Activated CD4-positive, alpha-beta T cell treated with anti-CD3 and anti-CD28 coated beads, Interleukin-2, amount 10 ng/mL, durations not matched to agents 7 days and 5 days (primary cell): ENCODE measurements at places on chromosomes 11 and 22. TPM values are rescaled to one million over a fixed set of nuclear protein-coding genes. Genes with fewer than 3 reads are reported as not detected.
A peak's percentile ranks its signal among the peaks of the same experiment; 100 is the strongest.

DNA sequence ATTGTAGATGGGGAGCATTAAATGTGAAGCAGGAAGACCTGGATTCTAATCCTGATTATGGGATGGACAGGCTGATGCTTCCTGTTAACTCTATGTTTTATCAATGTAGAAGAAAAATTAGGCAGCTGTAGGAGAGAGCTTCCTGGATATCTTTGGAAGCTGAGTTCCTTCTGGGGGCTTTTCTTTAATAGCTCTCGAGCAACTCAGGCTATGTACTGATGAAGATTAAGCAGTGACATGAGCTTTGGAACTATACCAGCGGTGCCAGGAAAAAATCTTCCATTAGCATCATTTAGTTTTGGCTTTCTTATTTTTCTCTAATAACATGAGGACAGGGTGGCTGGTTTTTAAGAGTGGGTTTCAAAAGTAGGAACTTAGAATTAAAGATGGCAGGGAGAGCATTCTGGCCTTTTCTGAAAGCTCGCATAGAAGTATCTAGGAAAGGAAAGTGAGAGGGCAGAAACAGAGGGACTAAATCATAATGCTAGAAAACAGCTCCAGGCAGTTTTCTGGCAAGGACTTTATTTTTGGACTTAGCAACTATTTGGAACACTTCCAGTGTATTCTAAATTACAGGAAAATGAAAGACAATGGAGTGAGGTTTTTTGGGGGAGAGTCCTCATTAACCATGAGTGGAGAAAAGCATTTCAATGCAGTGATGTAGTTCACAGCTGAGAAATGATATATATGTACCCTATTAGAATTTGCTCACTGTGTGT is 69.2 kb upstream of the RRM1 start:
- H3K27me3 ChIP-seq, result no peaks in the 10 kb centered on the region
- no peak overlapping the region for H3K27ac ChIP-seq
- peaks cover 9% of the 10 kb centered on the region for H3K4me1 ChIP-seq

GRCh38 chr22:41273128-41273527 is 12.9 kb downstream of the RANGAP1 start:
- peaks cover 44% of the 10 kb centered on the region for H3K36me3 ChIP-seq
- no peak overlapping the region for H3K4me3 ChIP-seq
- H3K4me1 ChIP-seq, result no peaks in the 10 kb centered on the region
- no peaks in the 10 kb centered on the region for H3K27me3 ChIP-seq

CDON gene
- 3.4 TPM for total RNA-seq

DNA sequence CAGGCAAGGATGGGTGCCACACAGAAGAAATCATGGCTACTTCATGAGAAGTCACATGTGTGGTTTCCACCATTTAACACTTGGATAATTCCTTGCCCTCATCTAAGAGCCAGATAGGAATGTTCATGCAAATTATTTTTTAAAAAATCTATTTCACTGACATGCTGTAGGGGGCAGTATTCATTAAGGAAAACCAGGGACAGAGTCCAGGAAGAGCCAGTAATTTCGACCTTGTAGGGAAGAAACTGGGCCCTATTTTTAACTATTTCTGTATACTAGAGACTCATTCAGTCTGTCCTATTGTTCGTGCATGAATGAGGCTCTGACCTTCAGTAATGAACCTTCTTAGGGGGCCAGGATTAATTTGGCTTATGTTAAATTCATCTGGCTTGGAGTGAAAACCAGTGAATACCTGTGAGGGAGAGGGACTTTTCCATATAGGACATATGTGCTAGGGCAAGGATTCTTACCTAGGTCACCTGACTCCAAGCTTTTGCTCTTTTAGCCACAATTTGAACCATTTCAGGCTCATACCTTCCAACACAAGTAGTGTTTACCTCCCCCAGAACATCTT is 192.7 kb downstream of the NAV2 start:
- H3K36me3 ChIP-seq, result no peaks in the 10 kb centered on the region
- peaks cover 2% of the 10 kb centered on the region for H3K27me3 ChIP-seq
- no peak for DNase-seq
- no peak overlapping the region for H3K27ac ChIP-seq
- no peak overlapping the region for H3K4me3 ChIP-seq

PLA2G3 gene
- total RNA-seq, result not detected

DNA sequence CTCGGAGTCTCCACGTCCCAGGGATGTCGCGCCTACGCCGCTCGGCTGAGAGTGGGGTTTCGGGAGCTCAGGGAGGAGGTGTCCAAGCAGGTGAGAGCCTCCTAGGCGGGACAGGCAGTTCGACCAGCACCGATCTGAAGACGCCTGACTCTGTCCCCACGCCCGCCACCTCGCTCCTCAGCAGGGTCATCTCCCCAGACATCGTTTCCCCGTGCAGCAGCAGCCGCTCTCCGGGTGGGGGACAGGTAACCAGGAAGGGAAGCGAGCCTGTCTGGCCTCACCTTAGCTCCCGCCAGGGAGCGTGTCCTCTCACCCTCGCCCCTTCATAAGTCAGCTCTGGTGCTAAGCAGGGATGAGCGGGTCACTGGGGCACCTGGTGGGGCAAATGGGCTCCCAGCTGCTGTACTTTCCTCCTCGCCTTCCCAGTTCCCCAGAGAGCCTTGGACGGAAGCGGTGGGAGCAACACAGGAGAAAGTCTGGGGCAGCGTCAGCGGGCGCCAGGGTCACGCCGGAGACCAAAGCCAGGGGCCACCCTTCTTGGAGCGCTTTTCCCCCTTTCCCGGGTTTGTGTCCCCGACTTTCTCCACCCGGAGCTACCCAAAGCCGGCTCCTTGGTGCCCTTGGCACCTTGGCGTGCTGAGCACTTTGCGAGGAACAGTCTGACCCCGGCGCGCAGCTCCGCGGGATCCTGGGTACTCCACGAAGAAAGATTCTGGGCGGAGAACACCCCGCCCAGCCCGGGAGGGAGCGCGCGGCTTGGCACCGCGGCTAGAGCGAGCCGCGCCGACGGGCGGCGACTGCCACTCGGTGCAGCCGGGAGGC is 1.6 kb downstream of the SPON1 start:
- H3K27me3 ChIP-seq, result peaks cover 72% of the 10 kb centered on the region
- H3K4me1 ChIP-seq, result peaks cover 18% of the 10 kb centered on the region
- peak overlapping the region; percentile 51 for H3K4me3 ChIP-seq
- H3K27ac ChIP-seq, result no peak overlapping the region
- DNase-seq, result no peak
- H3K36me3 ChIP-seq, result no peaks in the 10 kb centered on the region

GRCh38 chr11:110243791-110244190 is 52.6 kb downstream of the RDX start:
- no peak for DNase-seq
- no peak overlapping the region for H3K4me3 ChIP-seq
- H3K36me3 ChIP-seq, result peaks cover 32% of the 10 kb centered on the region
- no peak overlapping the region for H3K27ac ChIP-seq

GRCh38 chr11:114783805-114784204 is 105.5 kb downstream of the NXPE2 start:
- H3K27ac ChIP-seq, result no peak overlapping the region
- no peaks in the 10 kb centered on the region for H3K36me3 ChIP-seq
- peaks cover 2% of the 10 kb centered on the region for H3K4me1 ChIP-seq
- H3K27me3 ChIP-seq, result no peaks in the 10 kb centered on the region
- DNase-seq, result no peak

HNRNPUL2 gene
- 67.9 TPM for total RNA-seq

CDHR5 gene
- not detected for total RNA-seq

LUZP2 gene
- not detected for total RNA-seq

SLC22A8 gene
- not detected for total RNA-seq

- H3K27ac ChIP-seq, result no peak overlapping the region
- H3K4me1 ChIP-seq, result no peaks in the 10 kb centered on the region
- no peak for DNase-seq
- H3K4me3 ChIP-seq, result no peak overlapping the region
These were observed 106.0 kb upstream of the TIMP3 start for GRCh38 chr22:32695451-32695891.

- H3K27ac ChIP-seq, result no peak overlapping the region
- H3K36me3 ChIP-seq, result peaks cover 20% of the 10 kb centered on the region
- peaks cover 6% of the 10 kb centered on the region for H3K4me1 ChIP-seq
- H3K4me3 ChIP-seq, result no peak overlapping the region
- no peak for DNase-seq
These were observed 17.8 kb downstream of the CHADL start for GRCh38 chr22:41222846-41223507.

GRCh38 chr11:114918286-114918685 is 240.0 kb downstream of the NXPE2 start:
- no peak overlapping the region for H3K4me3 ChIP-seq
- H3K27ac ChIP-seq, result no peak overlapping the region
- no peak for DNase-seq
- H3K27me3 ChIP-seq, result no peaks in the 10 kb centered on the region

FAM89B gene
- total RNA-seq, result 34.1 TPM

DNA sequence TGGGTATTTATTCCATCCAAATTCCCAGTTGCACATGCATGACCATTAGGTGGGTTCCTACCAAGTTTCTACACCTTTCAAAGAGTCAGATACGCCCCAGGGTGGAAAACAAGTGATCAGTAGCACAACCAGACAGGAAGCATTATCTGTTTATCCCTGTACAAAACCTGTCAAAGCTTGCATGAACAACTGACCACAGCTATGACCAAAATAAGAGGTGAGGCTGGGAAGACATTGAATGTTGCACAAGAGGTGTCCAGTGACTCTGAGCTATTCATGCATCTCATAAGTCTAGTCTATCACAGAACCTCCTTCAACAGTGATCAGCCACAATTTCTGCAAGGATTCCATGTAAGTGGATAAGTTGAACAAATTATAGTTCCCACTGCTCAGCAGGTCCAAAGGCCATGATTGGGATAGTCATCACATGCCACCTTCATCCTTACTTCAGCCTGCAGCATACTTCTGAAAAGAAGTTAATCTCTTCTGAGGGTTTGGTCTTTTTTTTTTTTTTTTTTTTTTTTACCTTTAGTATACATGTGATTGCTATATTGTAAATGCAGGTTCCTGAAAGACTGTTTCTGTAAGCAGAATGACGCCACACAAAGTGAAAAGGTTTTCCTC is 28.0 kb upstream of the TMEM45B start:
- DNase-seq, result no peak
- no peaks in the 10 kb centered on the region for H3K36me3 ChIP-seq
- no peak overlapping the region for H3K4me3 ChIP-seq
- no peak overlapping the region for H3K27ac ChIP-seq
- H3K27me3 ChIP-seq, result peaks cover 9% of the 10 kb centered on the region

DNA sequence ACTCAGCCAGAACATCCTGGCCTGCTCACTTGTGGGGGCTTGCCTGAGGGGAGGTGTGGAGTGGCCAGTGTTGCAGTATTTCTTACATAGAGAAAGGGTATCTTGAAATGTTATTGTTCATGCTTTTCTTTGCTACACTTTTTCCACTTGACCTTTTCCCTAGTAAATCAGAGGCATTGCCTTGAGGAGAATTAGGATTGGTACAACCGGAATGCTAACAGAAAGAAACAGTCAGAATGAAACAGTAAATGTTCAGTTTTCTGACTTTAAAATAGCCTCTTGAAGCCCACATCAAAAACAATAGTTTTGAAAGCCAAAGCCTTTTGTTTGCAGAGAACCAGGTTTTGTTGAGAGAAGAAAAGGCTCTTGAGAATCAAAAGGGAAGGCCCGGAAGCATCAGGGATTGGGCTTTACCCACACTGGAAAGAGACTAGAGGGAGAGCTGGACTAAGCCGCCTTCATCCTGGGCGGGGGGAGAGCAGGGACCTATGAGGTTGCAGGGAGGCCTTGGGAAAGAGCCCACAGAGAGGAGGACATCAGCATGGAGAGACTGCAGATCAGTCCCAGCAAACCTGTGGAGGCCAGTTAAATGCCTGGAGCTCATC is 12.4 kb downstream of the ADM start:
- H3K4me1 ChIP-seq, result peaks cover 4% of the 10 kb centered on the region
- H3K4me3 ChIP-seq, result no peak overlapping the region
- DNase-seq, result no peak
- H3K36me3 ChIP-seq, result no peaks in the 10 kb centered on the region
- peaks cover 15% of the 10 kb centered on the region for H3K27me3 ChIP-seq
- H3K27ac ChIP-seq, result no peak overlapping the region

- no peak for DNase-seq
- no peaks in the 10 kb centered on the region for H3K36me3 ChIP-seq
- H3K27ac ChIP-seq, result no peak overlapping the region
- H3K4me1 ChIP-seq, result peaks cover 2% of the 10 kb centered on the region
- H3K4me3 ChIP-seq, result no peak overlapping the region
These were observed 4.2 kb downstream of the MRGPRD start for GRCh38 chr11:68976563-68976962.

DNA sequence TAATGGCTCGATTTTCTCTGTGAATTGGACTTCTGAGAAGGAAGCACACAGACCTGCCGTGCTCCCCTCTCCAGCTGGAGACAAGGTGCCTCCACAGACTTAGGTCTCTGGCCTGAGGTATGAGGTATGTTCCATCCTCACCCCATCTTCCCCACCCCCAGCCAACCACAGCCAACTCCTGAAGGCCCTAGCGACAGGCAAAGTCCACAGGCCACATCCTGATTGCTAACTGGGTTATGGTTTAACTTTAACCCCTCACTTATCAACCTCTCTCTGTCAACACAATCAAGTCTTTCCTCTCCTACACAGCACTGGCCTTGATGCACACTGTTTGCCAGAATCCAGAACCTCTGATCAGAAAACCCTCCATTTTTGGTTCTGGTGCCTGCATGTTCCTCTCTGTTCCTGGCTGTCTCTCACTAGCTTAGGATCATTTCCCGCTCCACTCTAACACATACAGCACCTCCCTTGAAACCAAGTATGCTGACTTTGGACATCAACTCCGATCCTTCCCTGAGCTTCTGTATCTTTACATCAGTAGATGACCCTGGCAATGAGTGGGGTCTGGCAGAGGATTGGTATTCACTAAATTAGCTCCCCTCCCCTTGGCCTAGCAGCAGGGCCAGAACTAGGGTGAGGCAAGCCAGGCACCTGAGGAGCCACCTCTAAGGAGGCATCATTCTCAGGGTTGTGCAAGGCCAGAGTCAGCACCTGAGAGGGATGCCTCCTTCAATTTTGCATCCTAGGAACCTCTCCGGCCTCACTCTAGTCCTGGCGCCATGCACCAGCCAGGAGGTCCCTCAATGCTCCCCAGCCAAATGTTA is 22.0 kb downstream of the JAML start:
- H3K4me1 ChIP-seq, result peaks cover 40% of the 10 kb centered on the region
- peaks cover 24% of the 10 kb centered on the region for H3K36me3 ChIP-seq
- no peak overlapping the region for H3K27ac ChIP-seq

DNA sequence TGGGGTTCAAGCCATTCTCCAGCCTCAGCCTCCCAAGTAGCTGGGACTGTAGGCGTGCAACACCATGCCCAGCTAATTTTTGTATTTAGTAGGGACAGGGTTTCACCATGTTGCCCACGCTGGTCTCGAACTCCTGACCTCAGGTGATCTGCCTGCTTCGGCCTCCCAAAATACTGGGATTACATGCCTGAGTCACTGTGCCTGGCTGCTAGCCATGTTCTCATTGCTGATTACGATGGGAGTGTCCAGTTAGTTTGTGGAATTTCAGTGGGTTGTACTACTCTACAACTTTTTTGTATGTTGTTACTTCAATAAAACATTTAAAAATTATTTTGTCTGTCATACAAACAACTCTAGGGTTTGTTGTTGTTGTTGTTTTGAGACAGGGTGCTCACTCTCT is 4.8 kb upstream of the VPS11 start:
- peaks cover 3% of the 10 kb centered on the region for H3K36me3 ChIP-seq
- peaks cover 33% of the 10 kb centered on the region for H3K4me1 ChIP-seq
- H3K4me3 ChIP-seq, result no peak overlapping the region
- H3K27ac ChIP-seq, result no peak overlapping the region
